ENCODE measurements at places on chromosomes 11 and 22. TPM values are rescaled to one million over a fixed set of nuclear protein-coding genes. Genes with fewer than 3 reads are reported as not detected.

The CDC45 gene
- 0.14 TPM for total RNA-seq

The MS4A6A gene
- 115 TPM for total RNA-seq

The BAIAP2L2 gene
- 0.27 TPM for total RNA-seq

The XBP1 gene
- 119 TPM for total RNA-seq

The GLYAT gene
- not detected for total RNA-seq

The SSTR3 gene
- total RNA-seq, result not detected

GRCh38 chr22:22070371-22070824 lies 87.8 kb upstream of the TOP3B start:
- H3K27ac ChIP-seq, result no peak overlapping the region
- no peak for DNase-seq
- H3K27me3 ChIP-seq, result no peaks in the 10 kb centered on the region
- H3K4me1 ChIP-seq, result no peaks in the 10 kb centered on the region
- H3K4me3 ChIP-seq, result no peak overlapping the region

- H3K4me3 ChIP-seq, result no peak overlapping the region
- no peak for DNase-seq
- H3K4me1 ChIP-seq, result peaks cover 45% of the 10 kb centered on the region
- no peaks in the 10 kb centered on the region for H3K36me3 ChIP-seq
- H3K27me3 ChIP-seq, result no peaks in the 10 kb centered on the region
These were observed 2.1 kb downstream of the PLAAT3 start for GRCh38 chr11:63612181-63612580.

- H3K4me1 ChIP-seq, result no peaks in the 10 kb centered on the region
- no peak for DNase-seq
- no peak overlapping the region for H3K4me3 ChIP-seq
- H3K36me3 ChIP-seq, result no peaks in the 10 kb centered on the region
These were observed 95.1 kb upstream of the PLET1 start for GRCh38 chr11:112355726-112356125.

GRCh38 chr22:39349967-39350726 lies at the start of gene SYNGR1:
Gene SYNGR1 (plus strand): TSS chr22:39349991. CDS start chr22:39350011, 20 bp downstream.
- H3K27me3 ChIP-seq, result no peaks in the 10 kb centered on the region
- H3K27ac ChIP-seq, result peak within 1 kb of the TSS; percentile 72
- H3K4me1 ChIP-seq, result peaks cover 19% of the 10 kb centered on the region

DNA sequence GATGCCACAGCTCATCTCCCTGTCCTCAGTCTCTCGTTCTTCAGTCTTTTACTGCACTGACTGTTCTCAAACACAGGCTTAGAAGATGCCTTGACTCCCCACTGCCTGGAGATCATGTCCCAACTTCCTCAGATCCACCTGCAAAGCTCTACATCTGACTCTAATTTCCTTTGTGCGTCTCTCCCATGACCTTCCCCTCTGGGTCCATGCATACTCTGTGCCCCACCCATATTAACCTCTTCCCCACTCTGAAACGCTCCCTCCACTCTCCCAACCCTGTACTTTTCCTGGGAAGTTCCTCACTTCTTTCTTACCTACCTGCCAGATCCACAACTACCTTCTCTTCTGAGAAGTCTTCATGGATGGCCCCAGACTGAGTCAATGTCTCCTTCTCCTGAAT lies 16.6 kb downstream of the IRAG1 start:
- peak overlapping the region; percentile 84 for H3K27ac ChIP-seq
- peaks cover 8% of the 10 kb centered on the region for H3K36me3 ChIP-seq
- peaks cover 47% of the 10 kb centered on the region for H3K4me1 ChIP-seq
- no peak for DNase-seq
- H3K27me3 ChIP-seq, result no peaks in the 10 kb centered on the region

DNA sequence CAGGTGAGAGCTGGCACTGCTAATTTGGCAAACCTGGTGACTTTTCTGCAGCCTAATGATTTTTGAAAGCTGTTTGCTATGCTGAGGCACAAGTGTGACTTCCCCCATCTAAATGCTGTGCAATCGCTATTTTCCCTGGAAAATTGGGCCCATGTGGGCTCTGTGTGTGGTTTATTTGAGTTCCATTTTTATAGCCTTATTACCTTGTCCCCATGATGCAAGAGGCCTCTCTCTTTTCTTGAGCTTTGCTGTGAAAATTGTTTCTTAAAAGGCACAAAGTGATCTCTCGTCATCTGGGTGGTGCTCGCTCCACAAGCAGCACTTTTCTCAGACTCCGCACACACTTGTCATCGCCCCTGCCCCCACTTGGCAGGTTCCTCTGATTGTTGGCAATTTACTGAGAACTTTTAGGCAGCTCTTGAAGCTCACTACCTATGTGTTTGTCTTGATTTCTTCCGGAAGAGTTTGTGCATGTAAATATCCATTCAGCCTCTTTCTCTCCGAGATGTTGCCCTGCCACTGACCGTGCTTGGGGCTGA lies 24.9 kb downstream of the BMAL1 start:
- H3K4me3 ChIP-seq, result no peak overlapping the region
- DNase-seq, result no peak
- no peaks in the 10 kb centered on the region for H3K36me3 ChIP-seq
- no peaks in the 10 kb centered on the region for H3K27me3 ChIP-seq
- H3K4me1 ChIP-seq, result peaks cover 47% of the 10 kb centered on the region
